ENCODE measurements at places on chromosomes 6 and 20.
A peak's percentile ranks its signal among the peaks of the same experiment; 100 is the strongest.

- no peak for DNase-seq
Measured at GRCh38 chr6:118746145-118746824, 94.9 kb upstream of the CEP85L start.

- no peak for DNase-seq
Measured at GRCh38 chr20:61998343-61999121, 67.1 kb downstream of the TAF4 start.

GRCh38 chr6:121630716-121631115, 195.3 kb downstream of the GJA1 start:
- DNase-seq: no peak

GRCh38 chr20:9978397-9979004, 56.3 kb upstream of the ANKEF1 start:
- DNase-seq: peak; percentile 50

- DNase-seq: no peak
Measured at GRCh38 chr20:63154395-63154794, 61.5 kb downstream of the YTHDF1 start.

GRCh38 chr6:39088331-39088730, 26.7 kb downstream of the SAYSD1 start:
- no peak for DNase-seq

DNA sequence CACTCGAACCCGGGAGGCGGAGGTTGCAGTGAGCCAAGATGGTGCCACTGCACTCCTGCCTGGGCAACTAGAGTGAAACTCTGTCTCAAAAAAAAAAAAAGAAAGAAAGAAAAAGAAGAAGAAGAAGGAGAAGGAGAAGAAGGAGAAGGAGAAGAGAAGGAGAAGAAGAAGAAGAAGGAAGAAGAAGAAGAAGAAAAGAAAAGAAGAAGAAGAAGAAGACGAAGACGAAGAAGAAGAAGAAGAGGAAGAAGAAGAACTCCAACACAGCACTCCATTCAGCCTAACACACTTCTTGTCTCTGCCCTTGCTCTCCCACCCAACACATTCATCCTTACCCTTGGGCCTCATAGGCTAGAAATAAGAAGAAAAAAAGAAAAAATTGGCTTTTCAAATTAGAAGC, 6.9 kb downstream of the ZFP57 start:
- DNase-seq: no peak

DNA sequence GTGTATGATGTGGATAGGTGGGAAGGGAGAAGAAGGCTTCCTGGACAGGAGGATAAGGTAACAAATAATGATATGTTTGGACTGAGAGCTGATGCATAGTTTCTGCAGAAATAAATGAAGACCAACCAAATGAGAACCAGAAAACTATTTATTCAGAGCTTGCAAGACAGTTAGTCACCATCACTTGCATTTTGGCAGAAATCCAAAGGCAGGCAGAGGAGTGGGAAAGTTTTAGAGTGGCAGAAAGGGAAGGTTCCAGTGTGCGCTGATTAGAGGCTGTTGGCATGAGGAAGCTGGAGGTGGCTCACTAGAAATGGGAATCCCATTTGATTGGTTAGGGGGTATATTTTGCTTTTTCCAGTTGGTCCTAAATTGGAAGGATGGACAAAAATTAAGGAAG, 13.0 kb upstream of the F13A1 start:
- DNase-seq: no peak

DNA sequence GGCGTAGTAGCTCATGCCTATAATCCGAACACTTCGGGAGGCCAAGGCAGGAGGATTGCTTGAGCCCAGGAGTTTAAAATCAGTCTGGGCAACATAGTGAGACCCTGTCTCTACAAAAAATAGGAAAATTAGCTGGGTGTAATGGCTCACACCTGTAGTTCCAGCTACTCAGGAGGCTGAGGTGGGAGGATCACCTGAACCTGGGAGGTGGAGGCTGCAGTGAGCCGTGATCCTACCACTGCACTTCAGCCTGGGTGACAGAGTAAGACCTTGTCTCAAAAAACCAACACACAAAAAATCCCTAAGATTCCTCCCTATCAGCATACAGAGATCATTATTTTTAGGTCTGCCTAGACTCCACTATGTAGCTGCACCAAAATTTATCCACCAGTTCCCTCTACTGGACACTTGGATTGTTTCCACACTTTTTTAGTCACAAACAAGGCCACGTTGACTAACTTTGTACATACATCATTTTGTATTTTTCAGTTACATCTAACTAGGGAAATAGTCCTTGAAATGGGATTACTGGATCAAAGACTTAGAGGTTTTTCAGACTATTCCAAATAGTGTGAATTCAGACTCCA, 3.6 kb upstream of the PHF1 start:
- DNase-seq: no peak

DNA sequence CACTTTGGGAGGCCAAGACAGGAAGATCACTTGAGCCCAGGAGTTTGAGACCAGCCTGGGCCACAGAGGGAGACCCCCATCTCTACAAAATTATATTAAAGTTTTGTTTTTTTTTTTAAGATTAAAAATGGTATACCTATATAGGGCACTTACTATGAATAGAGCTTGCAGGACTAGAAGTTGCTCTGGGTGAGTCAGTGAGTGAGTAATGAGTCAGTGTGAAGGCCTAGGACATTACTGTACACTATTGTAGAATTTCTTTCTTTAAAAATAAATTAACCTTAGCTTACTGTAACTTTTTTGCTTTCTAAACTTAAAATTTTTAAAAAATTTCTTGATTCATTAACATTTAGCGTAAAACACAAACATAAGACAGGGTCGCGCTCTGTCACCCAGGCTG, 29.7 kb downstream of the STK35 start:
- DNase-seq: no peak

DNA sequence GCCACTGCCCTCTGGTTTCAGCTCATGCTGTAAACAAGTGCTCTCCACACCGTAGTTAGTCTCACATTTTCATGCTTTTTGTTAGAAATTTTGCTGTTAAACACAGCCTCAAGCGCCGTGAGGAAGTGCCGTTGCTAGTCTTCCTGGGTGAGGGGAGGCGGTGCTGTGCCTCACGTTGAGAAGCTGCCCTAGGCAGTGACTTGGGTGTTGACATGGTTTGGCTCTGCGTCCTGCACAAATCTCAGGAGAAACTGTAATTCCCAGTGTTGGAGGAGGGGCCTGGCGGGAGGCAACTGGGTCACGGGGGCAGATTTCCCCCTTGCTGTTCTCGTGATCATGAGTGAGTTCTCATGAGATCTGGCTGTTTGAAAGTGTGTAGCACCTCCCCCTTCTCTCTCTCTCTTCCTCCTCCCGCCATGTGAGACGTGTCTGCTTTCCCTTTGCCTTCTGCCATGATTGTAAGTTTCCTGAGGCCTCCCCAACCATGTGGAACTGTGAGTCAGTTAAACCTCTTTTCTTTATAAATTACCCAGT, 95.8 kb downstream of the ERMARD start:
- no peak for DNase-seq

- DNase-seq: no peak
Measured at GRCh38 chr20:24895431-24895830, 53.6 kb upstream of the CST7 start.

GRCh38 chr20:62607366-62608217, 34.7 kb upstream of the SLCO4A1 start:
- DNase-seq: no peak

- DNase-seq: no peak
Measured at GRCh38 chr6:24935366-24936152, at the start of gene RIPOR2. Gene RIPOR2, minus strand, starts transcription at chr6:24935960. Its CDS starts 62 bp downstream, at chr6:24935898.

- DNase-seq: peak; percentile 64
Measured at GRCh38 chr6:33428224-33428965, 8.5 kb downstream of the SYNGAP1 start.

- DNase-seq: no peak
Measured at GRCh38 chr6:106617302-106617701, 12.0 kb downstream of the RTN4IP1 start.

DNA sequence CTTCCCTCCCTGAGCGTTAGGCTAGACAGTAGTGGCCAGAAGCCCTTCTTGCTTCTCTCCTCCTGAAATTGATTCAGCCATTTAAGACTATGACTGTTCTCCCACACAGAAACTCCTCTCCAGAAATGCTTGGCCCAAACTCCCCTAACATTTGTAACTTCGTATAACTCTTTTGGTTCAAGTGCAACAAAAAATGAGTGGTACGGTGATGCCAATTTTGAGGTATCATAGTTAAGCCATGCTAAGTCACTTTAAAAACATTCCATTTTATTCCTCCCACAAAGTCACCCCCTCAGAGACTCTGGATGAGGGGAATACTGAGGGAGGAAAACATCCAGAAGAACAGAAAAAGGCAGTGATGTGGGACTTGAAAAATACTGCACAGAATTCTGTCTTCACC, 21.1 kb upstream of the ROS1 start:
- DNase-seq: no peak

GRCh38 chr20:58228484-58229197, at the start of gene ANKRD60:
Gene ANKRD60, minus strand, starts transcription at chr20:58228653. Its CDS starts 0 bp downstream, at chr20:58228653.
- peak; percentile 51 for DNase-seq

- DNase-seq: no peak
Measured at GRCh38 chr6:122709922-122710512, 69.5 kb upstream of the FABP7 start.

DNA sequence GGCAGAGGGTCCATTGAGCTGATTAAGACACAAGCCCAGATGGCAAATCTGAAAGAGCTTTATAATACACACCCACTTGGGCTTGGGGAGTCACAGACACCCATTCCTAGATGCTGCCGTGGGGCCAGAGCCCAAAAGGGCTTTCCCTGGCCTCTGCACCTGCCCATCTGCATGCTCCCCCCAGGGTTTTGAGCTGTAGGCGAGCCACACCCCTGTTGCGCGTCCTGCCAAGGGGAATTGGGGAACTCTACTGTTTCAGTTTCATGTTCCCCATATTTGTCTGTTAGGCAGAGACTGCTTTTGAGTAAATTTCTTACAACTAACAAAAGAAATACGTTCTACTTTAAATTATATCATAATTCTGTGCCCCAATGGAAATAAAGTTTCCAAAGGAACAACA, 52.9 kb upstream of the FNDC1 start:
- no peak for DNase-seq

DNA sequence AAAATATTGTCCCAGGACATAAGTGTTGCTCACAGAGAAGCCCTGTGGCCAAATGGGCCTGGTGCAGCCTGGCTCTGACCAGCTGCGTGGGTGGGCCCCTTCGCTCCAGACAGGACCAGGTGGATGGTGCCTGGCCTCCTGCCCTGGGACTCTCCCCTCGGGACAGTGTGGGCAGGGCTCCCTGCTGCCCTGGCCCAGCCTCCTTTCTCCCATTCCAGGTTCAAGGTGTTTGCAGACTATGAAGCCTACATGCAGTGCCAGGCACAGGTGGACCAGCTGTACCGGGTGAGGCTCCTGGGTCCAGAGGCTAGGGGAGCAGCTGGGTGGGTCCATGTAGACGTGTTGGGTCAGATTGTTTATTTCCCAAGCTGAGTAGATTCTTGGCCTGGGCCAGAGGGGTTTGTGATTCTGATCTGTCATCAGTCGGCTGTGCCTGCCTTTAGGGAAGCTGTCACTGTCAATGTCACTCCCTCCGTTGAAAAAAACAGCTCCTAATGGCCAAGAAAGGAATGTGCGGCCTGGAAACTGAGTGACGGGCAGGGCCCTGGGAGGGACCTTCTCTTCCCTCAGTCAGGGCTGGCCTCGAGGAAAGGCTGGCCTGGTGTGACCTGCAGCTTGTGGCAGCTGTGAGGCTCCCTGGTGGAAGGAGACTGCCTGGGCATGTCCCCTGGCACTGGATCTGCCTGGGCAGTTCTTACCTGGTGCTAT, 47.7 kb downstream of the PYGB start:
- no peak for DNase-seq

DNA sequence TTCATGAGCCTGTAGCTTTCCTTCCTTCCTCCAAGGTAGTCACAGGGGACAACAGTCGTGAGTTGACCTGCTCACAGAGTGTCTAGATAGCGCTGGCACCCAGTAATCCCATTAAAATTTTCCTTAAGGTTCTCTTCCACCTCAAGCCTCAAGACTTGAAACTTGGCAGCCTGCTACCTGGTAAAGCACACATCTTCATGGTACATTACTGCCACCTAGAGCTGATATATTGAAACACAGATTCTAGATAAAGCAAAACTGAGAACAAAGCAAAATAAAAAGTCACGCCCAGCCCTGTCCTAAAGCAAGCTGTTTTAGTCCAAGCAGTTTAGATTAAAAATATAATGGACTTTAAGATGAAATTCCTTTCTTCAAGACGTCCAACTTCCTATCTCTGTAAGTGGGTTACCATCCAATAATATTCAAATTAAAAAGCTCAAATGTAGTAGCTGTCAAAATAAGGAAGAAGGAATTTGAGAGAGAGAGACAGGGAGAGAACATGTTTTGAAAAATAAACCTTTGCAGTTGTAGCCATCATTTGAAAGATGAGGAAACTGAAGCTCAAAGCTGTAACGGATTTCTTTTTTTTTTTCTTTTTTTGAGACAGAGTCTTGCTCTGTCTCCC, 50.7 kb upstream of the CD83 start:
- DNase-seq: peak; percentile 67

DNA sequence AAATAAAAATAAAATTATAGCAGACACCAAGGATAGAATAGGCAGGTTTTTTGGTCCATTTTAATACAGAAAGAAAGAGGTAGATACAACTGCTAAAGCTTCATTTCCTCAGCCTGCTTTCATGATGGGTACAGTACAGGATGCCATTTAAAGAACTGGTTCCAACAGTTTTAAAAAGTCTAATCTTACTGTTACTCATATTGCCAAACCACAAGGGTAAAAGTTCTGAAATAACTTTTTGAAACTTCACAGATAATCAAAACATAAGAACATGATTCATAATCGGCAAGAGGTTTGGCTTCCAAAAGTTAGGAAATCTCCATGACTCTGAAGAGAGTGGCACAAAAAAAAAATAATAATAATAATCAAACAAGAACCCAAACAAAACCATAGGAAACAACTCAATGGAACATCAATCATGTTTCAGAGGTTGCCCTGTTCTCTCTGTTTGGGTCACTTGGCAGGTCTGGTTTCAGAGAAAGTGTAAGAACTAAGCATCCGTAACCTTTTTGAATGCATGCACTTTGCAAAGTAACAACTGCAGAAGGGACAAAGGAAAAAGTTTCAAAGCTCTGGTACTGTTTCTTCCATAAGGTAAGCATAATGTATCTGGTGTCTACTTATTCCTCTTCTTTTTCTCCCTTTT, 79.7 kb downstream of the SMLR1 start:
- DNase-seq: no peak

DNA sequence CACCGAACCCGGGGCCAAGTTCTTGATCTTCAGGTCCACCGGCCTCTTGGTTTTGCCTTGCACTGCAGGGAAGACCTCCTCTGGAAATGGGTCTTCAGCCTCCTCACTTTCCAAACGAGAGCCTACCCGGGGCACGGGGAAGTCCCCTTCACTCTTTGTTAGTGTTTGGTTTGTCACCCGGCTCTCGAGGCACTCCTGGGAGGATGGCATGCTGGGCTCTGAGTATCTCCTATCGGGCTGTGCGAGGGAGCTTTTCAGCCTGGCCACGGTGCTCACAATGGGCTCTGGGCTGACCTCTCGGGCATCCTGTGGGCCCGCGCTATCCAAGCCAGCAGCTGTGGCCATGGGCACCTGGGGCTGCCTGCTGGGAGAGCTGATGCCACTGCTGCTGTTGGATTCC, 8.1 kb downstream of the TAGAP start:
- no peak for DNase-seq

Data from D341Med (cell line).